ENCODE measurements at places on chromosomes 11 and 22. TPM values are rescaled to one million over a fixed set of nuclear protein-coding genes. Genes with fewer than 3 reads are reported as not detected.

SMC1B gene
- total RNA-seq = not detected

DNA sequence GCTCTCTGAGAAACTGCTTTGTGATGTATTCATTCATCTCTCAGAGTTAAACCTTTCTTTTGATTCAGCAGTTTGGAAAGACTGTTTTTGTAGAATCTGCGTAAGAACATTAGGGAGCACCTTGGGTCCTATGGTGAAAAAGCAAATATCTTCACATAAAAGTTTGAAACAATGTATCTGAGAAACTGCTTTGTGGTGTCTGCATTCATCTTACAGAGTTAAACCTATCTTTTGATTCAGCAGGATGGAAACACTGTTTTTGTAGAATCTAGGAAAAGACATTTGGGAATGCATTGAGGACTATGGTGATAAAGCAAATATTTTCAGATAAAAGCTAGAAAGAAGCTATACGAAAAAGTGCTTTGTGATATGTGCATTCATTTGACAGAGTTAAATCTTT is 361.3 kb downstream of the OR4C45 start:
- no peak overlapping the region for H3K27ac ChIP-seq
- H3K4me3 ChIP-seq = no peak overlapping the region
- DNase-seq = no peak

DNA sequence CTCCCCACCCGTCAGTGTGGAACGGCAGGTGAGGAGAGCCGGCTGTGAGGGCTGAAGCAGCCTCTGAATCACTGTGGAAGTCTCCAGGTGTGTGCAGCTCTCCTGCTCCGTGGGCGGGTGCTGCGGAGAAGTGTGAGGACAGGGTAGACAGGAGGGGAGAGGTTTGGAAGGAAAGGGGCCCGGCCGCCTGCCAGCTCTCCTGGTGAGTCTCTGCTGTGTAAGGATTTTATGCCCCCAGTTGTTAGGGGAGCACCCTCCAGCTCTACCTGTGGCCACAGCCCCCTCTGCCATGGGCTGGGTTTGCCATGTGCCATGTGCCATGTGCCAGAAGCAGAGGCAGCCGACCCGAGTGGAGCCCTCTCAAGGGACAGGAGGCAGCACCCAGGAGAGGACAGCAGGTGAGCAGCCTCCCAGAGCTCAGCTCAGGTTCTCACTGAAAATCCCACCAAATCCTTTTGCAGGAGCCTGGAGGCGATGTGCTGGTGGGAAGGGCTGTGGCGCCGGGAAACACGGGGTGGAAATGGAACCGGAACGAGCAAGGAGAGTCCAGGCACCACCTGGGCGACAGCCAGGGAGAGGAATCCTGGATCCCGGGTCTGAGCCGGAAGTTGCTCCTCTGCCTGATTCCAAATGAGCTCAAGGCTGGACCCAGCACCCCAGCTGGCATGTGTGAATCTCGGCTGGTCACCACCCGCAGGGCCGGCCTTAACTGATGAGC is 804.4 kb downstream of the BRD1 start:
- no peaks in the 10 kb centered on the region for H3K4me1 ChIP-seq
- H3K4me3 ChIP-seq = no peak overlapping the region
- H3K27ac ChIP-seq = no peak overlapping the region
- DNase-seq = no peak

PHOX2A gene
- total RNA-seq = 3.4 TPM

ACP2 gene
- total RNA-seq = 54.8 TPM

DNA sequence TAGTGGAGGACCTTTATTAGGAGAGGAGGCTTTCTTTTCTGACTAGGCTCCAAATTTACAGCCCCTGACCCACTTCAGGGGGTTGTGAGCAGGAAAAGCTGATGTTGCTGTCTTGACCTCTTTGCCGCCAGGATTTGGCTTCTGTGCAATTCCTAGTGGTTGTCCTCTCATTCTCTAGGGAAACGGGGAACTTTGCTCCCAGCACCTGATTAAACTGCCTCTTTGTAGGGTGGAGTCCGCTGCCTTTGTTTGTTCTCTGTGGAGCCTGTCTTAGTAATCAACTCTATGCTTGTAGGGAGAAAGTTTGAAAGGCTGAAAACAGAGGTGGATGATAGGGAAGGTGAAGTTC is 16.3 kb downstream of the CTNND1 start:
- no peak for DNase-seq
- no peaks in the 10 kb centered on the region for H3K27me3 ChIP-seq
- no peaks in the 10 kb centered on the region for H3K36me3 ChIP-seq

- no peak for DNase-seq
- H3K4me3 ChIP-seq = no peak overlapping the region
- H3K4me1 ChIP-seq = no peaks in the 10 kb centered on the region
- no peaks in the 10 kb centered on the region for H3K36me3 ChIP-seq
These were observed 170.9 kb downstream of the MIAT start for GRCh38 chr22:26828311-26828710.

GRCh38 chr11:34358258-34358727 is 483 bp upstream of the ABTB2 start:
- H3K36me3 ChIP-seq = no peaks in the 10 kb centered on the region
- H3K4me1 ChIP-seq = peaks cover 26% of the 10 kb centered on the region
- no peak for DNase-seq
- H3K27ac ChIP-seq = peak overlapping the region; percentile 74

CLTCL1 gene
- total RNA-seq = 5.4 TPM

GRCh38 chr11:2691991-2692875 is 7.6 kb downstream of the KCNQ1OT1 start:
- peaks cover 87% of the 10 kb centered on the region for H3K4me1 ChIP-seq
- no peaks in the 10 kb centered on the region for H3K27me3 ChIP-seq
- H3K36me3 ChIP-seq = no peaks in the 10 kb centered on the region

DNA sequence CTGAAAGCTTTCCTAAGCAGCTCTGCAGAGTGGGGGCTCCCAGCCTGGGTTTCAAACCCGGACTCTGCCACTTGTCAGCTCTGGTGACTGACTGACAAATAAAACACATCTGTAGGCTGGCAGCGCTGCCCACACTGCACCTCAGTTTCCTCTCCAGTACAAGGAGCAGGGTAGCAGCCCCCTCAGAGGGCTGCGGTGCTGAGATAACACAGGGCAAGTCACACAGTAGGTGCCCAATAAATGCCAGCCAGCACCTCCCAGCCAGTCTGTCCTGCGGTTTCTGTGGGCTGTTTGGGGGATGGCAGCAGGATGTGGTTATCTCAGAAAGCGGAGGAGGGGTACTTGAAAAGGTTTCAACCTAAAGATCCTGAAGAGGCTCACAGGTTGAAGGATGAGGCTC is 1.5 kb downstream of the SYT12 start:
- peaks cover 21% of the 10 kb centered on the region for H3K4me1 ChIP-seq
- H3K36me3 ChIP-seq = no peaks in the 10 kb centered on the region
- H3K4me3 ChIP-seq = no peak overlapping the region
- no peak overlapping the region for H3K27ac ChIP-seq
- no peaks in the 10 kb centered on the region for H3K27me3 ChIP-seq

DNA sequence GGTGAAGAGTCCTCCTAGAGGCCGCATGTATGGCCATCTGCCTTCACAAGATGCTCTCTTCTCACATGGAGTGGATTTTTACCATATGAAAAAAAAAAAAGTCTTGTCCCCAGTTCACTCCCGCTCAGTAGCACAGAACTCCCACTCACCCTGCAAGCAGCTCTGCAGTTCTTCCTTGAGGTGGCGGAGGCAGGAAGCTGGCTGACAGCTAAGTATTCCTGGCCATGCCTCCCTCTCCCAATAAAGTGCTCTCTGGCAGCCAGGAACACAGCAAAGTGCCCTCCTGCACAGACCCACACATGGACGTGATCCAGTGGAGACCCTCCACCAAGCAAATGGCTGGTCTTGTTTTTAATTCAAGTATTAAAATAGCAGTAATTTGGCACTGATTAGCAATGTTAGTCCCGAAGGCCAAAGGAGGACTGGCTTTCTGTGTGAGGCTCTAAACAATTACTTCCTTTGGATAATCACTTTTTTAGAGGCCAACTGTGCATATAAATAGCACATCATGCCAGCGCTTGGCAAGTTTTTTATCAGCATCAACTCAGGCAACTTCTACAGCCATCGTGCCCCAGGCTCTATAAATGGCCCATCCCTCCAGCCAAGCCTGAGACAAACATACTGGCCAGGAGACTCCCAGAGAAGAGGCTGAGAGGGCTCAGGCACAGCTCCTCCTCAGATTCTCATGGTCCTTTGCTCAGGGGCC is 413.6 kb downstream of the OPCML start:
- DNase-seq = no peak
- H3K36me3 ChIP-seq = no peaks in the 10 kb centered on the region
- no peak overlapping the region for H3K27ac ChIP-seq
- no peaks in the 10 kb centered on the region for H3K4me1 ChIP-seq
- no peak overlapping the region for H3K4me3 ChIP-seq

- no peak overlapping the region for H3K27ac ChIP-seq
- H3K4me1 ChIP-seq = no peaks in the 10 kb centered on the region
- no peaks in the 10 kb centered on the region for H3K27me3 ChIP-seq
- DNase-seq = no peak
- no peak overlapping the region for H3K4me3 ChIP-seq
- no peaks in the 10 kb centered on the region for H3K36me3 ChIP-seq
These were observed 162.9 kb downstream of the DLG2 start for GRCh38 chr11:85464283-85464682.

DNA sequence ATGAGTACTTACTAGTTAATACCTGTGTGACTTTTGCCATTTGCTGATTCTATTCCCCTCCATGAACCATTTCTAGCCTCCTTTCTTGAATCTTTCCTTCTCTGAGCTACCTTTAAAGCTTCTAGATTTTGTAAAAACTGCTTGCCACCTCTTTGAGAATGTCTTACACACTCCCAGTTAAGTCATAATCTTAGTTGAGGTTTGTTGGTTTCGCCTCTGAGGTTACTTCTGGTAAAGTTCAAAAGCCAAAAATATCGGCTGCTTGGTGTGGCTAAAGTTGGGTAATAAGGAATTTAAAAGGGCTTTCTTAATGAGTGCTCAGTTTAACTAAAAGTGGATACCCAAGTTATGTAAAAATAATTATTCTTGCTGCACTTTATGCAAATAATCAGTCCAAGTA is 10.4 kb upstream of the GLYAT start:
- no peak for DNase-seq
- no peak overlapping the region for H3K4me3 ChIP-seq
- no peaks in the 10 kb centered on the region for H3K4me1 ChIP-seq

DNA sequence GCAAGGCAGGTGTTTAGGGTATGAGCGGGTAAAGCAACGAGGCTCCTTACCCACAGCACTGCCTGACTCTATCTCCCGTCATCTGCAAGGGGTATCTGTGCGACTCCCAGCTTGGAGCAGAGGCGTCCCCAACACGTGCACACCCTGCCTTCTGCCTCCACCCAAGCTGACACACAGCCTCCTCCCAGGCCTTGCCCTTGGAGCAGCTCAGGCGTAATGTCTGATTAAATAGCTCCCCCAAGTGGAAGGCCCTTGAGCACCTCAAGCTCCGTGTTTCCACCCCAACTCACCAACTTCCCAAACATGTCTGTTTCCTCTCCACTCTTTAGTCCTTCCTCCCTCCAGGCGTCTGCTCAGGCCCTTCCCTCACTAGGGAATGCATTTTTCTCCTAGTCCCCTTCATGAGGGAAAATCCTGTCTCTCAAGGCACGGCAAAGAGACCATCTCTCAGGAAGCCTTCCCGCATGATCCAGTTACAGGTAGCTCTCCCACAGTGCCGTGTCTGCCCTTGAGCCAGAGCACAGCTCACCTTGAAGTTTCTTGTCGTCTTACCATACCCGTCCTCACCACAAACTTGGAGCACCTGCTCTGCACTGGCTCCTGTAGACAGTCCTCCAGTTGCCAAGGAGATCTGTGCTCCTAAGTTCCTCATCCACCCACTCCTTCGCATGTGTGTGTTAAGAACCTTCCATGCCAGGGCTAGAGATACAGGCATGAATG is 15.8 kb downstream of the CYB5R2 start:
- no peaks in the 10 kb centered on the region for H3K4me1 ChIP-seq
- no peak for DNase-seq
- H3K36me3 ChIP-seq = peaks cover 20% of the 10 kb centered on the region
- no peak overlapping the region for H3K4me3 ChIP-seq

SLC22A9 gene
- total RNA-seq = not detected

DNA sequence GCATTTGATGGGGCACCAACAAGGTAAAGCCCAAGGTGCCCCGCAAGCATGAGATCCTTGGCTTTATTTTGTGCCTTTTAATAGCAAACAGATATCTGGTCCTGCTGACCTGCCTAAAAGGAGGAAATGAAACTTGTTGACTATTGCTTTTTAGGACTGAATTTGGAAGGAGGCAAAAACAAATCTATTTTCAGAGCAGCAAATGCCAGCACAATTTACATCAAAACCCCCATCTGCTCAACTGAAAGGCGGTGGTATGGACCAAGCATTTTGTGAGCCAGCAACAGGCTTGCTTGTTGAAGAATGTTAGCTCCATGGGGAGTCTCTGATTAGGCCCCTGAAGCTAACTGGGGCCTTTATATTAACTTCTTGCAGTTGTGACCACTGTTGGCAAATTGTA is 192.6 kb upstream of the E2F8 start:
- no peaks in the 10 kb centered on the region for H3K4me1 ChIP-seq

DNA sequence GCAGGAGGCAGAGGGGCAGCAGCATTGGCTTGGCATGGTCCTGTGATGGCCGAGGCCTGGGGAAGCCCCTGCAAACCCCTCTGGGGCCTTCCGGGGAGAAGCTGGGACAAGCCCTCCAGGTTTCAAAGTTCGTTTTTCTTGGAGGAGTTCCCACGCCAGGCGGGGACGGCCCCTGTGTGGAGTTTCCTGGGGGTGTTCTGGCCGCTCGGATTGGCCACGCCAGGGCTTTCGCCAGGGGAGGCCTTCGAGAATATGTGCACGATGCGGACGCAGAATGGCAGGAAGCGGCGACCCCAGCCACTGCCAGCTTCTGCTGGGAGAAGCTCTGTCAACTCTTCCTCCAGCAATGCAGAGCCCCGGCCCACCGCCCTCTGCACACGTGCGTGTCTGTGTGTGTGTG is 102.3 kb upstream of the ASPHD2 start:
- no peak overlapping the region for H3K4me3 ChIP-seq
- H3K4me1 ChIP-seq = no peaks in the 10 kb centered on the region
- DNase-seq = no peak

DNA sequence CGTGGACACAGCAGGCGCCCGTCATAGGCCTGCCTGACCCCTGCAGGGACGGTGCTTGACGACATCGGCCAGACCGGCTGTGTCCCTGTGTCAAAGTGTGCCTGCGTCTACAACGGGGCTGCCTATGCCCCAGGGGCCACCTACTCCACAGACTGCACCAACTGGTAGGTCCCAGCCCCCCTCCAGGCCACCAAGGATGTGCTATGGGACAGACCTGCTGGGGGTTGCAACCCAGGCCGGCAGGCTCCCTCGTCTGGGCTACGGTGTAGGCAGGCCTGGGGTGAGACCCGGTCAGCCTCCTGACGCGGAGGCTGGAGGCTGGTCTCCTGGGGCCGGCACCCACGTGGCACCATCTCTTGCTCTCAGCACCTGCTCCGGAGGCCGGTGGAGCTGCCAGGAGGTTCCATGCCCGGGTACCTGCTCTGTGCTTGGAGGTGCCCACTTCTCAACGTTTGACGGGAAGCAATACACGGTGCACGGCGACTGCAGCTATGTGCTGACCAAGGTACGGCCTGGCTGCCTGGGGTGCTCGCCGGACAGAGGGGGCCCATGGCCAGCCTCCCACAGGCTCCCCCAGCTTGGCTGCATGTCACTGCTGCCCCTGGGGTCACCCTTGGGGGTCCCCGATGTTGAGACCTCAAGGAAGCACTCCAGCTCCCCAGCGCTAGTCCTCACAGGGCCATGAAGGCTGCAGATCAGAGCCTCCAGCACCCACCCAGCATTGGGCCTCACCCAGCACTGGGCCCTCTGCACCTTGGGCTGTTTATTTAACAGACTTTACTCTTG is 7.7 kb downstream of the MUC5AC start:
- H3K27ac ChIP-seq = no peak overlapping the region
- no peak for DNase-seq
- no peaks in the 10 kb centered on the region for H3K36me3 ChIP-seq
- no peaks in the 10 kb centered on the region for H3K27me3 ChIP-seq
- no peak overlapping the region for H3K4me3 ChIP-seq

DRD2 gene
- total RNA-seq = 0.49 TPM

Measured in vagina (tissue), 2 donors.